ENCODE measurements at places on chromosomes 4 and X. TPM values are rescaled to one million over a fixed set of nuclear protein-coding genes. Genes with fewer than 3 reads are reported as not detected.

The GAGE12F gene
- not detected for total RNA-seq

The PDLIM3 gene
- 308 TPM for total RNA-seq

The LRRC66 gene
- total RNA-seq = 0.25 TPM

The EGF gene
- total RNA-seq = 13.0 TPM

The MAGEB17 gene
- total RNA-seq = not detected

The NAA15 gene
- total RNA-seq = 33.1 TPM

The ADH7 gene
- total RNA-seq = not detected

The MAGEA2 gene
- total RNA-seq = not detected

The AFM gene
- not detected for total RNA-seq

The DACH2 gene
- total RNA-seq = not detected

The CFAP299 gene
- not detected for total RNA-seq

The TMEM144 gene
- total RNA-seq = 11.4 TPM

The HSFX1 gene
- total RNA-seq = 3.0 TPM

The GPAT3 gene
- total RNA-seq = 44.2 TPM

The HCFC1 gene
- total RNA-seq = 28.4 TPM

The ETNPPL gene
- total RNA-seq = 10.6 TPM

The SMR3B gene
- total RNA-seq = not detected

The PDCL2 gene
- not detected for total RNA-seq

The MAGEH1 gene
- 10.7 TPM for total RNA-seq
